ENCODE measurements at places on chromosomes 13 and 19.

DNA sequence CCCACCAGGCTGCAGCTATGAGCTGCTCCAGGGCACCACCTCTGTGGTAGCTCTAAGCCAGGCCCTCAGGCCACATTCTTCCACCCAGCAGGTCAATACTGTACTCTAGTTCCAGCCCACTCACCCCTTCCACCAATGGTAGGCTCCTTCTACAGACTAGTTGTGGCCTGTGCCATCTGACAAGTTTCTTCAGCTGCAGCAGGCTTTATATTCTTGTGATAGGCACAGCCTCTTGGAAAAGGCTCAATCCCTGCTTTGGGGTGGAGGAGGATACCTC is 8.5 kb downstream of the MICU2 start:
- no peak for DNase-seq

DNA sequence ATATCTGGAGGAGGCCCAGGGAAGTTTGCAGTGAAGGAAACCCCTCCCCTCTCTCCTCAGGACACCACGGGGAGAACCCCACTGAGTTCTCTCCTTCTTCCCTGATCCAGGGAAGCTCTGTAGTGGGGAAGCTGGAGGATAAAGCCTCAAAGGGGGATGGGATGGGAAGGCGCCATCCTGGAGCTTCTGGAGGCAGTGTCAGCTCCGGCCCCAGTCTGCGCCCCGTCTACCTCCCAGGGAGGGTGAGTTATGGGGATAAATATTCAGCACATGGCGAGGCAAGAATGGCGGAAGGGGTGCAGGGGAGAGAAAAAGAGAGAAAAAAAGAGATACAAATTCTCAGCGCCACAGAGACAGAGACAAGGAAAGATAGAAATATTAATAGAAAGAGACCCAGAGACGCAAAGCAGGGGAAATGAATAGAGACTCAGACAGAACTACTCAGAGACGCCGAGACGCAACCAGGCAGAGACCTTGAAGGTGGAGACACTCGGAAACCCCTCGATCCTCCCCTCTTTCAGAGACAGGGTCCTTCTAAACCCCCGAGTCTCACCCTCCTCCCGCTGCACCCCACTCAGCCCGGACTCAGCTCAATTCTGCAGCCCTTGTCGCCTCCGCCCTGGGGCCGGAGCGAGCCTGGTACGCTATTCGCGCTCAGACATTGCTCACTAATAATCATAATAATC is 23.6 kb downstream of the OLFM2 start:
- no peak for DNase-seq

GRCh38 chr13:96803456-96804100 is 190.7 kb downstream of the OXGR1 start:
- no peak for DNase-seq

DNA sequence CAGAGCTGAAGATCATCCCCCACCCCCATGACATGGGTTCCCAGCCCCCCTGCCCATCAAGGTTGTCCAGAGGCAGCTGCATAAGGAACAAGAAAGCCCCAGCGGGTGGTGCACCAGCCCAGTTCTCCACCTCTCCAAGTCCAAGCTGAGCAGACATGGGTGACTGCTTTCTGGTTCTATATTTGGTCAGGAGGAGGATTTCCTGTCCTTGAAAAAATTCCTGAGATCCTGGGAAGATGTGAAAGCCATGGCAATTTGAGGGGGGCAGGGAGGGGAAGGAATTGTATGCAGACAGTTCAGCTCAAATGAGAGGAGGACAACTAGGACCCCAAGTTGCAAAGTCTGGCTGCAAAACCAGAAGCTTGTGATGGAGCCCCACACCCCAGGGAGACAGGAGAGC is 55.4 kb upstream of the ADGRE5 start:
- no peak for DNase-seq

DNA sequence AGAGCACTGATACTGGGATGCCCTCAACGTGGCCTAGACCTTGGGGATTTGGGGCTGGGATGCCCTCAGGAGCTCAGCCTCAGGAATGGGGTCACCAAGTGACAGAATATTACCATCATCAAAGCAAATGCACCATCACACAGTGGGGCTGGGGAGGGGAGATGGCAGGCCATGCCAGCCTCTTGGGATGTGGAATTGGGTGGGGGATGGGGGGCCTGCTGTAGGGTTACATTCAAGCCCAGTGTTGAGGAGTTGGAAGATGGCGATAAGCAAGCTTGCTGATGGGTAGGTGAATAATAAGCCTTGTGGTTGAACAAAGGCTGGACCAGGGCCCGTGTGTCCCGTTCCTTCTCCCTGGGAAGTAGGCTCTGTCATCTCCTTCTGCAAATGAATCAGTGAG is 69.1 kb upstream of the GPR12 start:
- DNase-seq, result no peak

GRCh38 chr13:69547780-69548179 is 559.8 kb upstream of the ATXN8OS start:
- DNase-seq, result no peak

DNA sequence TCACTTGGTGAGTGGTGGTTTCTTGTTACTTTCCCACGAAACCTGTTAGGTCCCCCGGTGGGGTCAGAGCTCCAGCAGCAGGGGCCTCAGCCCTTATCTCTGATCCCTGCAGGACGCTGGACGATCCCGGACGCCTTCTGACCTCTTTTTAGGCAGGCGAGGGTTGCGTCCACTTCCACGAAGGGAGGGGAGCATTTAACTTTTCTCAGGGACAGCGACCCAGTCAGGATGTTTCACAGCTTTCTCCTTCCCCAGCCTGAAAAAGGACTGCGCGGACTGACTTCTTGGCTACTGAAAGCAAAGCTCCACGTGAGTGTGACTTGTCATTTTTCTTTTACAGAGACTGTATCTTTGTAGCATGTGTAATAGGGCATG is 692 bp downstream of the ZNF234 start:
- no peak for DNase-seq

DNA sequence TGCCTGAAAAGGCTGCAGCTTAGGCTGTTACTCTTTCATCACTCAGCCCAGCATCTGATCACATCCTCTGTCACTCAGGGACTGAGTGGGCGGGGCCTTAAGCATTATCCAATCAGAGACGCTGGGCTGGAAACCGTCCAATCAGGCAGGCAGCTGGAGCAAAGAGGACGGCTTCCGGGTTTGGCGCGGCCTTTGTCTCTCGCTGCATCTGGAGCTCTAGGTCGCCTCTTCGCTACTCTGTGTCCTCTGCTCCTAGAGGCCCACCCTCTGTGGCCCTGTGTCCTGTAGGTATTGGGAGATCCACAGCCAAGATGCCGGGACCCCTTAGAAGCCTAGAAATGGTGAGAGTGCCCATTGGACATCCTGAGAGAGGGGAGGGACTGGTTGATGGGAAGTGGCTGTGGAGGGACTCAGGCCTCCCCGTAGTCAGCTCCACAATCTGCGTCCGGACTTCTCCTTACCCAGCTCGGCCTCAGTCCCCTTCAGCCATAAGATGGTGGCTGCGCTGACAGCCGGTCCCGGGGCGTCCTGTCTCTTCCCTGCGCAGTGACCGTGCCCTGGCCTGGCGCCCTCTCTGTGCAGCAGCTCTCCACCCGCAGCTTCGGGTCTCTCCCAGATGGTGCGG is at the start of gene ZNF486:
Gene ZNF486, plus strand, starts transcription at position 195 of the 625 bp plus-strand sequence. Its CDS starts 117 bp downstream, at position 312.
- no peak for DNase-seq

DNA sequence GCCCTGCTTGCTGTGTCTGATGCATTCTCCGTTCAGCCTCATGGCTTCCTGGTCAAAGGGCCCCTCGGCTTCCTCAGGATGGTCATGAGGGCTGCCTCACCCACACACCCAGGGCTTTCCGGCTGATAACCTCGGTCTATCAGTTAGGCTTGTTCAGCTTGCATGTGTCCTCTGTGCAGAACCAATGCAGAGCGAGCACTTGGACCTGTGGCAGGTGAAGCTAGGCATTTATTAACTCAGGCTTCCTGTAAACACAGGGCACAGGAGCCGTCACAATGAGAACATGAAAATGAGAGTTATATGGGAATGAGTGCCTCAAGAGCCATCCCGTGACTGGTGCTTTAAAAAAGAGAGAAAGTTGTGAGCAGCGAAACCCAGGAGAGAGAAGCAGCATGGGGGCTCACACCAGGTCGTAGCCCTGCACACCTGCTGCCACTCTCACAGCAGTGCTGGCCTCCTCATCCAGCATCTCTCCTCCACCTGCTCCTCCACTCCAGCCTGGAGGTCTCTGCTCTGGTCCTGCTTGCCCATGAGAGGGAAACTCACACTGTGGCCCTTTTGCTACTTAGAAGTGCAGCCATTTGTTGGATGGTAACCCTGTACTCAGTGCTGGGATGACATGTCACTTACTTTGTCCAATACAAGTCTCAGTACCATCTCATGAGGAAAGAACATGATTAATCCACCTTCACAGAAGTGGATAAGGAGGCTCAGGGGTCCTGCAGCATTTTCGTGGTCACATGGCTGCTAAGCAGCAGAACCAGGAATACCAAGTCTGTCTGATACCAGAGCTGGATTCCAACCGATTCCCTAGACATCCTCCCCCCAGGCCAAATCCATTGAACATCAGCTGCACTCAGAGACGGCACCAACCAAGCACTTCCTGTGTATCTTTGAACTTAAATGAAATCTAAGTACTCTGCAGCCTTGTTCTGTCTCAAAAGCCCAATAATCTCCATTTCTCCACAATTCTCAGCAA is 50.5 kb upstream of the IRS2 start:
- DNase-seq, result no peak

DNA sequence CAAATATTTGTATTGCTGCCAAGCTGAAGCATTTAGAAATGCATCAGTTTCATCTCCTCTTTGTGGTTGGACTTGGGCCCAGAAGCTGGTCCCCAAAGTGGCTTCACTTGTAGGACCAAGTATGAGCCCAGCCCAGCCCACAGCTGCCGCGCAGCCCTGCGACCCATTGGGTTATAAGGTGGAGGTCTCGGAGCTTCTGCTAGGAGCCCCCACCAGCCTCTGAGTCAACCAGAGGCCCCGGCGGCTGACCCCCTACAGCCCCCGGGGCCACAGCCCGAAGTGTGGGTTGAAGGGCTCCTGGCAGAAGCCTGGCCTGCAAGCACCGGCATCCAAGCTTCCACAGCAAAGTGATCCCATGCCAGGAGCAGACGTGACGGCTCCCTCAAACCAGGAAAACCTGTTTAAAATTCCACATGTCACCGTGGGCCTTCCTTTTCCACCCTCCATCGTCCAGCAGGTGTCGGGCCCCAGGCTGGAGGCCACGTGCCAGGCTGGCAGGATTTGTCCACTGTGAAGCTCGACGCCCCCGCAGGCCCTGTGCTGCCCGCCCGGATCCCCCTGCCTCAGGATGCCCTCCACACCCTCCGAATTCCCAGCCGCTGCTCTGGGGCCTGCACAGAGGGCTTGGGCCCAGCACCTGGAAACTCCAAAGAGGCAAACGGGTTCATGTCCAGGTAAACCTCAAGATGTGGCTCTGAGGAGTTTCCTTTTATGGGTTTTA is 54.7 kb downstream of the C13orf46 start:
- no peak for DNase-seq
